Left renal pelvis (tissue), 4 donors: ENCODE measurements at places on chromosomes 6 and 20. TPM values are rescaled to one million over a fixed set of nuclear protein-coding genes. Genes with fewer than 3 reads are reported as not detected.

RGS17 gene
- 2.3 TPM for polyA plus RNA-seq

PHACTR3 gene
- 11.7 TPM for polyA plus RNA-seq

SLC26A8 gene
- 0.16 TPM for polyA plus RNA-seq

FOXP4 gene
- polyA plus RNA-seq, result 93.5 TPM

SYCP2L gene
- polyA plus RNA-seq, result 6.9 TPM

MYLK4 gene
- 1.3 TPM for polyA plus RNA-seq

PXT1 gene
- polyA plus RNA-seq, result 0.10 TPM

OTOR gene
- polyA plus RNA-seq, result 0.08 TPM

RBM24 gene
- polyA plus RNA-seq, result 1.5 TPM

GTSF1L gene
- polyA plus RNA-seq, result not detected

CEP250 gene
- 41.3 TPM for polyA plus RNA-seq

LY6G6F gene
- polyA plus RNA-seq, result not detected

NR2E1 gene
- polyA plus RNA-seq, result not detected

FARS2 gene
- polyA plus RNA-seq, result 19.5 TPM

TTLL9 gene
- 2.6 TPM for polyA plus RNA-seq

MLN gene
- polyA plus RNA-seq, result not detected

BNIP5 gene
- 0.19 TPM for polyA plus RNA-seq

- DNase-seq, result no peak
These were observed 206.0 kb upstream of the MARCKS start for GRCh38 chr6:113651120-113651519.

- no peak for DNase-seq
These were observed 9.1 kb downstream of the PTGIS start for GRCh38 chr20:49558826-49559225.

GRCh38 chr6:1611572-1612298 is 2.0 kb downstream of the FOXC1 start:
- no peak for DNase-seq

- DNase-seq, result no peak
These were observed 63.3 kb downstream of the ZFAND3 start for GRCh38 chr6:37882724-37883413.

- DNase-seq, result no peak
These were observed 398.8 kb downstream of the ESR1 start for GRCh38 chr6:152206072-152206818.

DNA sequence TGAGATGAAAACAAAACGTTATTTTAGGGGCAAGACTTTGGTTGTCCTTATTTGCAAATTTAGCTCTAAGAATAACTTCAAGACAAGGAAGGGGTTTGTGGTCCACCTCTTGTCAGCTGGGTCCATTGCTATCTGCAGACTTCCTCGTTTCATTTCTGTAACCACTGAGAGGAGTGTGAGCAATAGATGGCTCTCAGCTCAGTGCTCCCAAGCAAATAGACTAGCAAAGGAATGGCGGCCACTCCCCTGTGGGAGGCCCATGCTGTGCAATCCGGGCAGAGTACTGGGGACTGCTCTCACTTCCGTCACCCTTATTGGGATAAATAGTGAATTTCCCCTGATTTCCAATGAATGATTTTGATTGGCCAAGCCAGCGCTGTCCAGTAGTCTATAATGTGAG is 176.6 kb downstream of the ZDHHC14 start:
- DNase-seq, result no peak

DNA sequence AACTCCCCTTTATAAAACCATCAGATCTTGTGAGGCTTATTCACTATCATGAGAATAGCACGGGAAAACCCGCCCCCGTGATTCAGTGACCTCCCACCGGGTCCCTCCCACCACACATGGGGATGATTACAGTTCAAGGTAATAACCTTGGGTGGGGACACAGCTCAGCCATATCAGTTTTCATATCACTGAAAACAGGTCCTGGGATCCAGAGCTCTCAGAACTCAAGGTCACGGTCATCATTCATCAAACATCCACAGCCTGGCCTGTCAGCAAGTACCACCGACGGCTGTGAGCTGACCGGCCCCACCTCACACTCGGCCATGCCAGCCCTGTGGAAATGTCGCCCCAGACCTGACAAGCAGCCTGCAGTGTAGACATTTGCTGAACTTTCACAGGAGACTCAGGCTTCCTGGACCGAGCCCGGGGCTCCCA is 14.1 kb upstream of the FRMD1 start:
- no peak for DNase-seq

GRCh38 chr6:11324453-11325015 is 92.1 kb upstream of the NEDD9 start:
- no peak for DNase-seq

DNA sequence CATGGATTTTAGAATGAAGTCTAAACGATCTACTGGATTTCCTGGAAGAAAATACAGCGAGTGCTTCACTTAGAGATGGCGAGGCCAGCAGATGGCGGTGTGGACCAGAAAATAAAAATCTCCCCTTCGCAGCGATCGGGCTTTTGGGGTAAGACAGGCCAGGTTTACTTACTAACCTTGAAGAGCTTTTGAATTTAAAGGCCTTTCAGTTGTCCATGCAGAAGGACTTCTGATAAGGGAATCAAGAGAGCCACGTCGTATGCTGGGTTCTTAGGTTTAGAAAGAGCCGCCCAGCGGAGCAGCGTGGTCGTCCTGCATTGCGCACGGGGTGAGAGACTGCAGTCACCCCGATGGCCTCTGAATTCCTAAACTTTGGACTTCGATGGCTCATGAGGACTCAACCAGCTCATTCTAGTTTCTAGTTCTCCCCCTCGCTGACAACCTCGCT is 125.2 kb upstream of the RALGAPA2 start:
- DNase-seq, result peak; percentile 36

DNA sequence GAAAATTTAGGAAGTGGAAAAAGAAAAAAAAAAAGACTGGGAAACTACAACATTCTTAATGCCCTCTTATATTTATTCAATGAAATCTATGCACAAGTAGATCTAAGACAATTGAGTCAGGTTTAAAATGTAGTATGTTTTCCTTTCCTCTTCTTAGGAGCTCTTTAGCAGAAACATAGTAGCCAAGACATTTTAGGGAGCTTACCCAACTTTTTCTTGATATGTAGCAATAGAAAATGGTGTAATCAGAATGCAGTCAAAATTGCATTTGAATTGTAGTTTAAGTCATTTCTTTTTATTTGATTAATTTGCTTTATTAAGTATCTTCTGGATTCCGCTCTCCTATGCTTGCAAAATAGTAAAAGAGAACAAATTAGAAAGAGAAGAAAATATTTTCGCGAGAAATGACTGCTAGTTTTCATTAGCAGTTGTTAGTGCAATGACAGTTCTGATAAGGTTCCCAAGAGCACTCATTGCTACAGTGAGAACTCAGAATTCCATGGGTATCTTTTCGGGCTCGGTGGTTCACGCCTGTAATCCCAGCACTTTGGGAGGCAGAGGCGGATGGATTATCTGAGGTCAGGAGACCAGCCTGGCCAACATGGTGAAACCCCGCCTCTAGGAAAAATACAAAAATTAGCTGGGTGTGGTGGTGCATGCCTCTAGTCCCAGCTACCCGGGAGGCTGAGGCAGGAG is 52.2 kb downstream of the JARID2 start:
- no peak for DNase-seq

DNA sequence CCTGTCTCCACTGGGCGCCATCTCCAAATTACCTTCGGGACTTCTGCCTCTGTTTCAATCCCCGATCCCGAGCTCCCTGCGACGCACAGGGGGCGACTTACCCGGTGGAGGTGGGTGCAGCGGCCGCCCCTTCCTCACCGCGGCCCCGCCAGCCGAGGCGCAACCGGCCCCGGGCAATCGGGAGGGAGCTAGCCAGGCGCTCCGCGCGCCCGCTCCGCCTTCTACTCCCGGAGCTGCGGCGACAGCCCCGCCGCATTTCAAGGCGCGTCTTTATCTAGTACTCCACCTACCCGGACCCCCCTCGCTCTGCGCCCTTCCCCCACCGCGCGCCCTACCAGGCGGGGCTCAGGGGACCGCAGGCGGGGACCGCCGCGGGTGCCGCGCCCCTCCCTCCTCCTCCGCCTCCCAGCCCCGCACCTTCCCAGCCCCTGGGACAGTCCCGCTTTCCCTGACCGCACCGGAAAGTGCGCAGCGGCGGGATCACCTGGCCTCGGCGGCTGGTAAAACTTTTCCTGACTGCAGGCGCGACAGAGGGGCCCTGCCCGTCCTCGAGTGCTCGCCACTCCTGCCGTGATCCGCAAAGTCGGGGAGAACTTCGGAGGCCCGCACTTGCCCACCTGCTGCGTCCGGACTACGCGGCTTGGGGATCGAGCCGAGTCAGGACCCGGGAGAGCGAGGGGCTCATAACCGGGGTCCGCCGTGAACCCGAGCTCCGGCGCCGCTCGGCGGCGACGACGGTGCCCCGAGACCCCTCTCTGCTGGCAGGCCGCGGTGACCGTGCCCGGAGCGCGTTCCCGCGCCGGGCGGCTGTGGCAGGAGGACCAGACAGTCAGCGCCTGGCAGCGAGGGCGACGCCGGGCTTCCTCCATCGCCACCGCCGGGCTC is 8.0 kb upstream of the NKX2-2 start:
- no peak for DNase-seq

- no peak for DNase-seq
These were observed 544 bp upstream of the KHDC1 start for GRCh38 chr6:73263570-73263909.

- no peak for DNase-seq
These were observed 468.0 kb downstream of the UTRN start for GRCh38 chr6:144753023-144753705.

GRCh38 chr6:73302339-73302738 is 39.3 kb upstream of the KHDC1 start:
- no peak for DNase-seq

- DNase-seq, result no peak
These were observed 97.4 kb downstream of the TMEM170B start for GRCh38 chr6:11634948-11635347.

GRCh38 chr6:73340048-73340447 is 14.0 kb downstream of the DPPA5 start:
- no peak for DNase-seq

DNA sequence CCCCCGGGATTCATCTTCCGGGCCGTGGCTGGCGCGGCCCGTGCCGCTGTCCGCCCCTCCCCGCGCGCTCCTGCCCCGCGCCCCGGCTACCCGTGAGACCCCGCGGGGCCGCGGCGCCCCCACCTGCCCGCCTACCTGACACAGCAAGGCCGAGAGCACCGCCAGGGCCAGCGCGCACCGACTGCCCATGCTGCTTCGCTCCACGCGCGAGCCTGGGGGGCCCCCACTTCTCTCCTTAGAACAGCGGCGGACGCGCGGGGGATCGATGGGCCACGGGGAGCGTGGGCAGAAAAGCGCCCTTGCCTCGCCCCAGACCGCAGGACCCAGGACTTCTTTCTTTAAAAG is 955 bp downstream of the DLL1 start:
- DNase-seq, result no peak

DNA sequence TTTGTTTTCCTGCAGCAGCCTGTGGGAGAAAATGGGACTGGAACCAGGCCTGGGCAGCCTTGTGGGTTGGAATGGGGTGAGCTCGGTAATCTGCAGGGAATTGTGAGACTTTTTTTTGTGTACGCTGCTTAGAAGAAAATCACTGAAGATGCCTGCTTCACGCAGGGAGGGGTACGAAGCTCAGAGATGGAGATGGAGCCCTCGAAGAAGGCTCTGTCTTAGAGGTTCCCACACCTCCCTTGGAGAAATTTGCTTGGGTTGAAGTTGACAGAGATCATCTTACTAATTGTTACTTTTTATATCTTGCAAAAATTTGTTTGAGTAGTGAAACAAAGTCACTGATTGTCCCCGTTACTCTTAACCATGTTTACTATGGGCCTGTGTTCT is 894 bp downstream of the PYGB start:
- DNase-seq, result no peak

GRCh38 chr6:5208471-5208971 is 52.2 kb downstream of the LYRM4 start:
- DNase-seq, result no peak
